Smooth muscle cell of the pulmonary artery (primary cell): ENCODE measurements at places on chromosomes 3 and 15. TPM values are rescaled to one million over a fixed set of nuclear protein-coding genes. Genes with fewer than 3 reads are reported as not detected.

ACP3 gene
- total RNA-seq = 0.33 TPM in 1 of 2 replicates, not detected in the other

RARRES1 gene
- 8.0 and 10.9 TPM in 2 replicates for total RNA-seq

C2CD4B gene
- total RNA-seq = 0.72 and 0.89 TPM in 2 replicates

ADPRH gene
- total RNA-seq = 4.5 and 4.8 TPM in 2 replicates

LRRC2 gene
- 0.36 and 1.5 TPM in 2 replicates for total RNA-seq

GRAMD2A gene
- total RNA-seq = 0.33 and 0.46 TPM in 2 replicates

DOCK3 gene
- 0.26 and 0.30 TPM in 2 replicates for total RNA-seq

GOLGA6A gene
- 0.03 and 0.07 TPM in 2 replicates for total RNA-seq

GHSR gene
- total RNA-seq = not detected in 2 replicates

KLHL25 gene
- 5.7 and 6.3 TPM in 2 replicates for total RNA-seq

CELF6 gene
- total RNA-seq = 0.07 and 0.23 TPM in 2 replicates

MST1R gene
- 0.79 and 1.4 TPM in 2 replicates for total RNA-seq

TKT gene
- total RNA-seq = 467 and 693 TPM in 2 replicates

SPTBN5 gene
- 0.20 and 0.36 TPM in 2 replicates for total RNA-seq

TGFBR2 gene
- 233 and 290 TPM in 2 replicates for total RNA-seq

MAP1A gene
- total RNA-seq = 96.1 and 105 TPM in 2 replicates

SELENOK gene
- total RNA-seq = 12.7 and 14.5 TPM in 2 replicates

C2CD4A gene
- 0.36 and 1.4 TPM in 2 replicates for total RNA-seq

ISL2 gene
- 0.46 TPM in 1 of 2 replicates, not detected in the other for total RNA-seq

IGSF10 gene
- total RNA-seq = 2.4 and 2.5 TPM in 2 replicates

GRIP2 gene
- total RNA-seq = 0.10 and 0.46 TPM in 2 replicates

P2RY13 gene
- not detected in 2 replicates for total RNA-seq

MUC20 gene
- total RNA-seq = 0.20 and 0.50 TPM in 2 replicates

RSL24D1 gene
- total RNA-seq = 47.9 and 60.5 TPM in 2 replicates

DNAJC13 gene
- total RNA-seq = 71.7 and 72.7 TPM in 2 replicates
